Stimulated activated CD4-positive, alpha-beta T cell treated with anti-CD3 and anti-CD28 coated beads, Interleukin-15, amount 100 ng/mL, for 1 hour (primary cell): ENCODE measurements at places on chromosomes 2 and 18.

GRCh38 chr2:216752855-216753505 lies 57.6 kb upstream of the IGFBP5 start:
- no peak for DNase-seq

DNA sequence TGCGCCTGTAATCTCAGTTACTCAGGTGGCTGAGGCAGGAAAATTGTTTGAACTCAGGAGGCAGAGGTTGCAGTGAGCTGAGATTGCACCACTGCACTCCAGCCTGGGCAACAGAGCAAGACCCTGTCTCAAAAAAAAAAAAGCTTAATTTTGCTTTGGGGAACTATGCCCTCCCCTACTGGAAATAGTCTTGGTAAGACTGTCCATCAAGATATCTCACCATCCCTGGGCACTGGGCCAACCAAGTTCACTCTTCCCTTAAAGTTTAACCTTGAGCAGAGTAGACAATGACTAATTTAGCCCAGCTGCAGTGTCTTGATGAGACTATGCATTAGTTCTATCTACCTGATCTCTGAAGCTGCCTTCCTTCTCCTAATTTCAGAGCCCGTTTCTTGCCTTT lies 44.7 kb downstream of the ASXL2 start:
- DNase-seq: no peak

- no peak for DNase-seq
These were observed 2113.3 kb upstream of the PIK3C3 start for GRCh38 chr18:39841482-39842365.

DNA sequence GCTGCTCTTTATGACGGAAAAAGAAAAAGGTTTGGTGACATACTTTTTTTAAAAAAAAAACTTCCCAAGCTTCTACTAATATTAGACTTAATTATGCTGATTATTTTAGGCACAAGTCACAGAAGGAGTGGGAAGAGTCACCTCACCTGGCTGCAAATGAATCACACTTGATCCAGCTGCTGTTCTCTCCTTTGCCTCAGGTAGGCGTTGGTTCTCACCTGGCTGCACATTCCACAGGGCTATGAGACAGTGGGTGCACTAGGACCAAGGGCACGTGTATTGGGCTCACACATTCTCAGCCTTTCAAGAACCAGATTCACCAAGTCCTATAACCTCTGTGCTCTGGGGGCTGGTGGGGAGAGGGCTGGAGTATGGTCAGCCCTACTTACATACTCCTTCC lies 93.3 kb downstream of the TGFA start:
- DNase-seq: no peak

GRCh38 chr2:188452084-188452483 lies 160.4 kb downstream of the GULP1 start:
- no peak for DNase-seq

GRCh38 chr2:32783469-32783868 lies 155.6 kb downstream of the TTC27 start:
- DNase-seq: no peak
